ENCODE measurements at places on chromosomes 1 and 21. TPM values are rescaled to one million over a fixed set of nuclear protein-coding genes. Genes with fewer than 3 reads are reported as not detected.

DNA sequence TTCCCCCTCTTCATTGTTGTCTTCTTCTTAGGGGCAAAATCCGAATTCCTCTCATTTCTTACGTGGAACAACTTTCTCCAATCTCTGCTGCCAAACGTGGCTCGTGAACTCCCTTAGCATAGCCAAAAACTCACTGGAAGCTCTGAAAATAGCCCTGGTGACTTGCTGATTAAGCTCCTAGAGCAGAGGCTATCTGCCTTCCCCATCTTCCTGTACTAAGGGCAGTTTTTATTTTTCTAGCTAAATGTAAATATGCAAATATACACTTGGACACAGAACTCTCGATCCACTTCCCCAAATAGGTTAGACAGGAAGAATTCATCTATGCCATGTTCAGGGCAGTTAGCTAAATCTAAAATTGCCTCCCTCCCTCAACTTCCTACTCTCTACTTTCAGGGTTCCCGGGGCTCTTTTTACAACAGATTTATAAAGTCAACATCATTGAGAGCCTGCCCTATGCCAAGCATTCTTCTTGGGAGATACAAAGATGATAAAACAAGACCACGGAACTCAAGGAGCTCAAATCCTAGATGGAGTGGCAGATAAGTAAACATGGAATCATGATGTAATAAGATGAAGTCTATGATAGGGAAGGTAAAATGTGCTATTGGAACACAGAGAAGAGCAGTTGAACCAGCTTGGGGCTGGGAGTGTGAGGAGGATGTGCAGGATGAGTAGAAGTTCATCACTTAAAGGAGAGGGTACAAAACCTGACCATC is 59.4 kb upstream of the FMOD start:
- no peak overlapping the region for H3K4me3 ChIP-seq
- H3K4me1 ChIP-seq: peaks cover 26% of the 10 kb centered on the region
- H3K27ac ChIP-seq: peak overlapping the region; percentile 94
- no peaks in the 10 kb centered on the region for H3K36me3 ChIP-seq

DNA sequence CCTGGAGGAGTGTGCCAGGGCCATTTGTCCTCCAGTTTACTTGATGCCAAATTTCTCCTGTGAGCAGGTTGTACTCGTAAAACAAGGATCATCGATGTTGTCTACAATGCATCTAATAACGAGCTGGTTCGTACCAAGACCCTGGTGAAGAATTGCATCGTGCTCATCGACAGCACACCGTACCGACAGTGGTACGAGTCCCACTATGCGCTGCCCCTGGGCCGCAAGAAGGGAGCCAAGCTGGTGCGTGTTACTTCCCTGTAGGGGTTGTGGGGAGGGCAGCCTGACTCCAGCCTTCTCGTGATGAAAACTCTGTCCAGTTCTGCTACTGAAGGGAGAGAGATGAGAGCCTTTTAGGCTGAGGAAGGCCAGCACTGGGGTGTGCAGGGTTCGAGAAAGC is 2.2 kb downstream of the RPS8 start:
- DNase-seq: no peak
- no peaks in the 10 kb centered on the region for H3K4me1 ChIP-seq
- no peak overlapping the region for H3K27ac ChIP-seq
- no peak overlapping the region for H3K4me3 ChIP-seq

DNA sequence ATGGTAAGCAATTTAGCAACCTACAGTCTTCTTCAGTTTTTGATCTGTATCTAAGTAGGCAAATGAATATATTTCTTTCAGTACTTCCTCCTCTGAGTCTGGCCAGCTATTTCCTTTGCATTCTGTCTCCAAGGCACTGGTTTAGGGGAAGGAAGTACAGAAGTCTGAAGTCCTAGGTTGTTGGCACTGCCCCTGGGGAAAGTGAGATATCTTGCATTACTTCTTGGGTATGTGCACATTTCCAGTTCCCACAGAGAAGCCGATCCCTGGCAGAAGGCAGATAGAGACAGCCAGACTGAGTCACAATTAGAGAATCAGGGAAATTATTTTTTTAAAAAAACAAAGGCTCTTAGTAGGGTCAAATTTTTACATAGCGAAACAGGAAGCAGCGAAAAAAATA is 98.8 kb downstream of the RASAL2 start:
- no peaks in the 10 kb centered on the region for H3K4me1 ChIP-seq
- no peak for DNase-seq
- no peaks in the 10 kb centered on the region for H3K36me3 ChIP-seq
- H3K27me3 ChIP-seq: no peaks in the 10 kb centered on the region
- H3K27ac ChIP-seq: no peak overlapping the region

GRCh38 chr1:58844176-58844575 is 60.3 kb upstream of the JUN start:
- no peak overlapping the region for H3K27ac ChIP-seq
- no peak overlapping the region for H3K4me3 ChIP-seq
- no peaks in the 10 kb centered on the region for H3K36me3 ChIP-seq
- DNase-seq: no peak
- H3K27me3 ChIP-seq: no peaks in the 10 kb centered on the region
- no peaks in the 10 kb centered on the region for H3K4me1 ChIP-seq

GRCh38 chr1:183027031-183027430 is 3.8 kb downstream of the LAMC1 start:
- H3K27me3 ChIP-seq: no peaks in the 10 kb centered on the region
- H3K36me3 ChIP-seq: no peaks in the 10 kb centered on the region
- H3K27ac ChIP-seq: peak overlapping the region; percentile 99
- peak overlapping the region; percentile 98 for H3K4me3 ChIP-seq
- H3K4me1 ChIP-seq: no peaks in the 10 kb centered on the region

GRCh38 chr1:96723377-96723776 is 1.8 kb downstream of the PTBP2 start:
- H3K4me3 ChIP-seq: peak overlapping the region; percentile 79
- no peaks in the 10 kb centered on the region for H3K27me3 ChIP-seq
- H3K4me1 ChIP-seq: no peaks in the 10 kb centered on the region
- no peak for DNase-seq
- peak overlapping the region; percentile 97 for H3K27ac ChIP-seq
- H3K36me3 ChIP-seq: no peaks in the 10 kb centered on the region

- no peaks in the 10 kb centered on the region for H3K36me3 ChIP-seq
- no peaks in the 10 kb centered on the region for H3K4me1 ChIP-seq
- H3K4me3 ChIP-seq: no peak overlapping the region
Measured at GRCh38 chr1:229950020-229950419, 117.0 kb upstream of the GALNT2 start.

- no peaks in the 10 kb centered on the region for H3K36me3 ChIP-seq
- no peaks in the 10 kb centered on the region for H3K27me3 ChIP-seq
- no peaks in the 10 kb centered on the region for H3K4me1 ChIP-seq
- H3K27ac ChIP-seq: peak overlapping the region; percentile 67
Measured at GRCh38 chr1:40710581-40711315, 19.2 kb downstream of the NFYC start.

DNA sequence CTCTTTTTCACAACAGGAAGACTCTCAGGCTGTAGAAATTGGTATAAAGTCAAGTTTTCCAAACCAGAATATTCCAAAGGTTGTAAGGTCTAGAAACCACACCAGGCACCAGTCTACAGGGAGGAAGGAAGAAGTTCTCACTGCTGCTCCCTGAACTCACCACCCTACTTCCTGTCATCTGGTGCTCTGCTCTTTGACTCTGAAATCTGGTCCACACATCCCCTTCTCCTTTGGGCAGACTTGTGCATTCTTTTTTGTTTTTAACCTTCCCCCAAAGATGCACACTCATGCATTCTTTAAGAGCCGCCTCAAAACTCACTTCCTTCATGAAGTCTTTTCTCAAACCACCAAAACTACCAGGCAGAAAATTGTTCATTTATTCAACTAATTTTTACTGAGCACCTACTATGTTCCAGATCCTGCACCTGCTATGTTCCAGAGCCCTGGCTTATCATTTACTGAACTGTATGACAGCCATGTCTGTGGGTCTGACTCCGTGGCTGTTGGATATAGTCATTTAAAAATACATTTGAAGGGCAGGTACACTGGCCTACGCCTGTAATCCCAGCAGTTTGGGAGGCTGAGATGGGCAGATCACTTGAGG is 30.1 kb upstream of the EPS15 start:
- no peak overlapping the region for H3K27ac ChIP-seq
- no peaks in the 10 kb centered on the region for H3K4me1 ChIP-seq
- no peak overlapping the region for H3K4me3 ChIP-seq
- no peak for DNase-seq
- H3K36me3 ChIP-seq: no peaks in the 10 kb centered on the region

DNA sequence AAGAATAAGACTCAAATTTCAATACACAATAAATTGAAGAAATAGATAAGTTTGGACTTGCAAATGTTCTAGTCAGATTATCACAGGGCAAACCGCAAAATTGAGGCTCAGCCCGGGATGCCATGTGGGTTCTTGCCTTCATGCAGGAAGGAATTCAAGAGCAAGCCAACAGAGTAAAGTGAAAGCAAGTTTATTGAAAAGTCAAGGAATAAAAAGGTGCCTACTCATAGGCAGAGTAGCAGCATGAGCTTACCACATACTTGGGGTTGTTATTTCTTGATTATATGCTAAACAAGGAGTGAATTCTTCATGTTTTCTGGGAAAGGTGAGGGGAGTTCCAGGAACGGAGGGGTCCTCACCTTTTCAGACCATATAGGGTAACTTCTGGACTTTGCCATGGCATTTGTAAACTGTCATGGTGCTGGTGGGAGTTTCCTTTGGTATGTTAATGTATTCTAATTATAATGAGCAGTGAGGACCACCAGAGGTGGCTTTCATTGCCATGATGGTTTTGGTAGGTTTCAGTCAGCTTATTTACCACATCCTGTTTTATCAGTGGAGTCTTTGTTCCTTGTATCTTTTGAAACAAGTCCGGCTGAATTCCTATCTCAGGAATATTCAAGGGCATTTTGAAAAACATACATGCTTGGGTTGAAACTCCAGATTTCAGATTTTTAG is 2.0 kb upstream of the OR2AK2 start:
- H3K4me1 ChIP-seq: no peaks in the 10 kb centered on the region
- no peak for DNase-seq
- no peaks in the 10 kb centered on the region for H3K36me3 ChIP-seq

GRCh38 chr1:51288578-51288977 is 41.8 kb downstream of the TTC39A start:
- H3K4me1 ChIP-seq: no peaks in the 10 kb centered on the region
- H3K4me3 ChIP-seq: no peak overlapping the region
- no peak for DNase-seq

DNA sequence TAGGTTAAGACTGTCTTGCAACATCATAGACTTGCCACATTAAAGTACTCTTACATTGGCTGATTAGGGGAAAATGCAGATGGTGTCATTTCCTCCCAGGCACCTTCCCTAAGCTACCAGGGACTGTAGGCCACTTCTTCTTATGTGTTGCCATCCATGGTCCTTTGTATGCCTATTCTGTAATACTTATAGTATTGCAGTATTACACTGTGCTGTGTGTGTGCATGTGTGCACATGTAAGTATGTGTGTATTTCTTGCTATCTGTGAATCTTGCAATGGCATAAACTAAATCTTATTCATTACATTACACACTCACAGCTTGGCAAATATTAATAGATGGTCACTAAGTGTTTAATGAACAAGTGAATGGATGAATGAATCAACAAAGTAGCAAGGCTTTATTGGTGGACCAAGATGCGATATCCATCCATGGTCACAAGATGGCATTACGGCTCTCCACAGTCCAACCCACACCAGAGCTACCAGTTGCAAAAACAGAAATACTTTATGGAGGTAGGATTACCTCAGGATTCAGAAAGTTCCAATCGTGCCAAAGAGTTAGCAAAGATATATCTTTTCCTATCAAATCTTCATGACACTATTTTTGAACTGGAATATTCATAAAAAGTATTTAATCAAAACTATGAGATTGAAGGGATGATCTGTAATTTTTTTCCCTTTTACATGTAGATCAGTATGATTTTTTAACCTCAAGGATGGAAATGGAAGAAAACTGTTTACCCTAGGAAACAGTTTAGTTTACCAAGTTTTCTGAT is 160.2 kb downstream of the DENND1B start:
- no peaks in the 10 kb centered on the region for H3K27me3 ChIP-seq
- H3K27ac ChIP-seq: no peak overlapping the region
- H3K36me3 ChIP-seq: no peaks in the 10 kb centered on the region
- DNase-seq: no peak
- H3K4me3 ChIP-seq: no peak overlapping the region

DNA sequence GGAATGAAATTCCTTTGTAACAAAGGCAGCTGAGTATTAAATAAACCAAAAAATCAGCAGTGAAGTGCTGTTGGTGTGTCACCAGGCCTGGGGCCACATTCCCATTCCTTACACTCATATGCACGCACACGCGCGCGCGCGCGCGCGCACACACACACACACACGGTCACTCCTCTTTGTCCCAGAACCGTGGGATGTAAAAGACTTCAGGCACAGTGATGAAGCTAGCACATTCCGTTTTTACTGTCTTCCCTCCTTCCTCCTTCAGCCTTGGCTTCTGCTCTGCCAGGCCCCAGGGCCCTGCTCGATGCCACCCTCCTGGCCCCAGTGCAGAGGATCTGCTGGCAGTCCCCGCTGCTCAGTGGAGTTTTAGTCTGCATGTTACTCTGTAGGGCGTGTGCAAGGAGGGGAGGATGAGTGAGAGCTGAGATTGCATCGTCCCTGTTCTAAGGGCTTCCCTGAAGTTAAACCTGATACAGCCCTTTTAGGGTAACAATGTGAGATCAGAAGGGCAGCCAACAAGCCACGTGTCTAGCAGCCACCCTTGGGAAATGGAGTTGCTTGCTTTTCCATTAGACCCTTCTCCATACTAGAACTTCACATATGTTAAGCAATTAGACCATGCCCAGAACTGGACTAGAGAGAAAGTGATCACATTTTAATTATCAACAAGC is 71.7 kb upstream of the WDR26 start:
- H3K27me3 ChIP-seq: no peaks in the 10 kb centered on the region
- DNase-seq: no peak
- no peaks in the 10 kb centered on the region for H3K36me3 ChIP-seq
- H3K27ac ChIP-seq: no peak overlapping the region
- peaks cover 12% of the 10 kb centered on the region for H3K4me1 ChIP-seq
- H3K4me3 ChIP-seq: no peak overlapping the region

GRCh38 chr21:19577381-19577780 is 1173.8 kb upstream of the TMPRSS15 start:
- no peak for DNase-seq
- no peaks in the 10 kb centered on the region for H3K4me1 ChIP-seq
- no peaks in the 10 kb centered on the region for H3K27me3 ChIP-seq

- H3K27me3 ChIP-seq: no peaks in the 10 kb centered on the region
- H3K36me3 ChIP-seq: no peaks in the 10 kb centered on the region
- H3K4me3 ChIP-seq: no peak overlapping the region
- H3K27ac ChIP-seq: no peak overlapping the region
- H3K4me1 ChIP-seq: no peaks in the 10 kb centered on the region
Measured at GRCh38 chr1:65728504-65728903, 64.2 kb upstream of the PDE4B start.

GRCh38 chr1:173330149-173330951 is 123.2 kb upstream of the TNFSF4 start:
- no peak for DNase-seq
- no peak overlapping the region for H3K27ac ChIP-seq

NUDT4B gene
- total RNA-seq: not detected

NOS1AP gene
- total RNA-seq: 5.3 TPM

CASZ1 gene
- 0.59 TPM for total RNA-seq

TTLL10 gene
- 0.51 TPM for total RNA-seq

PLEKHA6 gene
- total RNA-seq: 7.4 TPM

PHLDA3 gene
- 80.2 TPM for total RNA-seq

OR2L8 gene
- not detected for total RNA-seq

F13B gene
- not detected for total RNA-seq

CELA2A gene
- total RNA-seq: not detected

Measured in uterus (tissue), 4 donors.